ENCODE measurements at places on chromosomes 12 and 14.

DNA sequence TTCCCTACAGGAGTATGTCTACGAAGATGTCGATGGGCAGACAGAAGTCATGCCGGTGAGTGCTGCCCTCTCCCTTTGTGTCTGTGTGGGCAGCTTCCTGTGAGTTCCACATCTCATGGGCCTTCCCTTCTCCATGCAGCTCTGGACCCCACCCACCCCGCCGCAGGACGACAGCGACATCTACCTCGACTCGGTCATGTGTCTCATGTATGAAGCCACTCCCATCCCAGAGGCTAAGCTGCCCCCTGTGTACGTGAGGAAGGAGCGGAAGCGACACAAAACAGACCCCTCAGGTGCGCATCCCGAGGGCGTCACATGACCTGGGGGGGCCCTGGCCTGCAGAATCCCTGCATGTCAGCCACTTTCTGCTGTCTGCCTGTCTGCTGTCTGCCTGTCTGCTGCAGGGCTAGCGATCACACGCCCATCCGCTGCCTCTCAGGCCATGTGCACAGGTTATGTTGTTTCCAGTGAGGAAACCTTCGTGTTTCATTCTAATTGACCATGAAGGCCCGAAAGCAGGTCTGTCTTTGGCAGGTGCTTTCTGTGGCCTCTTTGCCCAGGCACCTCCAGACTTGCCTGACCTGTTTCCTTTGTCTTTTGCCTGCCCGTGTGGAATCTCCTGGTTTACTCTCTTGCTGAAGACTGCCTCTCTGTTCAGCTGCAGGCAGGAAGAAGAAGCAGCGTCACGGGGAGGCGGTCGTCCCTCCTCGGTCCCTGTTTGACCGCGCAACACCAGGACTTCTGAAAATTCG lies 95.1 kb downstream of the EP400 start:
- DNase-seq = no peak

DNA sequence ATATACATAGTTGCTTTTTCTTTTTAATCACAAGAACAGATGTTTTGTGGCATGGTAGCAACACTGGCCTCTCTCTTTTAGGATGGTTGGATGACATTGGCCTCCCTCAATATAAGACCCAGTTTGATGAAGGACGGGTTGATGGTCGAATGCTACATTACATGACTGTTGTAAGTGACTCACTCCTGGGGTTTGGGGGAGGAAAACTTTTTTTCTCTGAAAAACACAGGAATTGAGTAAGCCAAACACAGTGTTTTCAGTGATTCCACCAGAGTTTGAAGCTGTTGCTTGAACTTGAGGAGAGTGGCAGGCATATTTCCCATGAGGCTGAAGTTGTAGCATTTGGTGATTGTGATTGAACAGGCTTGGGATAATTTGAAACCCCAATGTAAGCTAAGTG lies 13.7 kb upstream of the REP15 start:
- DNase-seq = no peak

- DNase-seq = no peak
Measured at GRCh38 chr12:20050221-20050620, 318.1 kb upstream of the PDE3A start.

- no peak for DNase-seq
Measured at GRCh38 chr12:92079054-92079385, 66.6 kb downstream of the BTG1 start.

DNA sequence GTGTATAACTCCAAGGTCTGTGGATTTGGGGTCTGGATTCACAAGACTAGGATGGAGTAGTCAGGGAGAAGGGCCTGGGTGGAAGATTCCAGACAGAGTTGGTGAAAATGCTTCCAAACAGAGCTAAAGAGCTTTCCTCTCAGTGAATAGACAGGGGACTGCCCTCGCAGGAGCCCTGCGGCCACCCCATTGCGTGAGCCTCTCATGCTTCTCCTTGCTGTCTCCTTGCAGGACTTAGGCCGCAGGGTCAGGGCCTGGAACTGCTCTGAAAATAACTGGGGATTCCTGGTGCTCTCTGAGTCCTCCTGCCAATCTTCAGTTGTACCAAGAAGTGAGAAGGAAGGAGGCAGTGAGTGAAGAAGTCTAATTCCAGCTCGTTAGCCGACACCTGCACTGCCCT lies 49.0 kb upstream of the KCNA1 start:
- DNase-seq = no peak

- no peak for DNase-seq
Measured at GRCh38 chr12:41365653-41366171, 177.6 kb downstream of the PDZRN4 start.

DNA sequence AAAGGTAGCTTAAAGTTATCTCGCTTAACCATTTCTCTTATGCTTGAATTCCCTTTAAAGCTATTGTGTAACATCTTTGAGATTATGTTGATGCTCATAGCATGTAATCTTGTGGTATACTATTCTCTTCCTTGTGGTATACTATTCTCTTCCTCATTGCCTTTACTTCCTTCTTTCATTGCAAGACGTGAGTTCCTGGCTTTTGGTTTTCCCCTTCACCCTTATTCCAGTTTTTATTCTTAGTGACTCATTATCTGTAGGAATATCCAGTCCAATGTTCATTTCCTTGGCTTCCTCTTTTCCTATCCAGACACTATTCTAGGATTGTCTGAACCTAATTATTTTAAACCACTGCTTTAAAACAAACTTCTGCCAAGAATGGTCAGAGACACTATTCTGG lies 564.0 kb downstream of the CCER1 start:
- DNase-seq = no peak

DNA sequence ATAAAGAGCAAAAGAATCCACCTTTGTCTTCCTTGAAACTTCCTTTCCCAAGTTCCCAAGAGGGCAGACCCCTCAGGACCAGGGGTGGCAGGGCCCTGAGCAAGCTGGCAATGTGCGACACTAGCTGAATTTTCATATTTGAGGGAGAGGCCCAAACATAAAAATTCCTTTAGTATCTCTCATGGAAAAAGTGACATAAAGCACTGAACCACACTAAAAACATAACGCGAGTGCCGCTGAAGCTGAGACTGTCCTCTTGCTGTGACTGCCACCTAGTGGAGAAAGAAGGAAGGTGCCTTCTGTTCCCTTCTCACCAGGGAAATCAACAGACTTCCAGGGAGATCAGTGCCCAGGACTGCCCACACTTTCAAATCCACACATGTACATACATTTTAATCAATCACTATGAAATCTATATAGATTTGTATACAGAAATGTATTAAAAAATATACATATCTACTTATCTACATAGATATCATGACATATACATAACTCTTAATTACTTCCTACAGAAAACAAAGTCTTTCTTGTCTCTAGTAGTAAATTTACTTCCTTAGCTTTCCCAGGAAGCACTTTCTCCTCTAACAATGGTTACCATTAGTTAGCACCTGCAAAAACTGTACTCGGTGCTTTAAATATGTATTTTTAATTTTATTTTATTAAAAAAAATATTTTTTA lies 53.8 kb downstream of the SSH1 start:
- peak; percentile 33 for DNase-seq

- DNase-seq = no peak
Measured at GRCh38 chr12:130401703-130402102, 64.0 kb downstream of the PIWIL1 start.

DNA sequence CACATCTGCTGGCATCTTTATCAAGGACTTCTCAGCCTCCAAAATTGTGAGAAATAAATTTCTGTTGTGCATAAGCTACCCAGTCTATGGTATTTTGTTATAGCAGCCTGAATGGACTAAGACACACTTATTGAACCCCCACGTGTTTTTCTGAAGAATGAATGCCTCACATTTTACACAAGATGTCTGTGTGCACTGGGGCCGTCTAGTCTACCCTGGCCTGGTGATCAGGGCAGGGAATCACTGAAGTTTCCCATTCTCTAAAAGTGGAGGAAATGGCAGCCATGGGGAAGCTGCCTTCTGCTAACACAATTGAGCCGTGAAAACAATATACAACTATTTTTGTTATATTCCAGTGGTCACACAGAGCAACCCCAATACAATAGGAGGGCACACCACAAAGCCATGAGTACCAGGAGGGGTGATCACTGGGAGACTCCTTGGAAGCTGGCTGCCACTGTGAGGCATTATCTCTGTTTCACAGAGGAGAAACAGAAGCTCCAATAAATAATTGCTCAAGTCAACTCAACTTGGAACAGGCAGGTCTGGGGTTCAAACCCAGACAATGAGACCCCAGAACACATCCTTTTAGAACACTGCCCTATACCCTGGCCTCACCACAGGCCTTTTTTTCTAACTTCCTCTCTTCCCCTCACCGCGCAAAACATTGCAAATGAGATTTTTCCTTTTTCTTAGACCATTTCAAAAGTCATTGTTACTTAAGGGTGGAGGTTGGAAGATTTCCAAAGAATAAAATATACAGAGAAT lies 18.3 kb upstream of the LTA4H start:
- no peak for DNase-seq

- DNase-seq = no peak
Measured at GRCh38 chr12:5503774-5504173, 71.9 kb downstream of the NTF3 start.

- no peak for DNase-seq
Measured at GRCh38 chr12:131883521-131883900, 10.9 kb upstream of the ULK1 start.

DNA sequence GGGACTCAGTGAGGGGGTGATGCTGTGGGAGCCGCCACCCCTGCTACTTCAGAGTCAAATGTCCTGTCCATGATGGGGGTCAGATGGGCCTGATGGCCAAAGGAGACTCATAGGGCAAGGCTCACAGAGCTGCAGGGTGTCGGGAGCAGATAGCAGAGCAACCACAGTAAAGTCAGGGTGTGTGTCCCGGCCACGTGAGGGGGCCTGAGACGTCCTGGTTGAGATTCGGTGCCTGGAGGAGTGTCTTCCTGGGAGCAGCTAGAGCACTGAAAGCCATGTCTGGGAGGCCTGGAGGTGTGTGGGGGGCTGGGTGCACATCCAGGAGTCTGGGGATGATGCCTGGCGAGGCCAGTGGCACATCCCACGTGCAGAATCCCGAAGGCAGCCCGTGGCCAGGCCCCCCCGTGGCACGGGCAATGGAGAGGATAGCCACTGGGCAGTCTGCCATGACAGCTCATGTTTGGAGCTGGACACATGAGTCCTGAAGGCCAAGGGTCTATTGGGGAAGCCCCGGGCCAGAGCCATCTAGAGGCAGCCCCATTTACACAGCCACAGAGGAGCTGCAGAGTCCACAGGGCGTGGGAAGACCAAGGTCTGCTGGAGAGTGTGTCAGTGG lies 308.0 kb upstream of the SFSWAP start:
- DNase-seq = no peak

- DNase-seq = no peak
Measured at GRCh38 chr14:32814721-32815120, 124.0 kb upstream of the NPAS3 start.

GRCh38 chr12:80217011-80217535 lies 117.7 kb downstream of the OTOGL start:
- DNase-seq = no peak

DNA sequence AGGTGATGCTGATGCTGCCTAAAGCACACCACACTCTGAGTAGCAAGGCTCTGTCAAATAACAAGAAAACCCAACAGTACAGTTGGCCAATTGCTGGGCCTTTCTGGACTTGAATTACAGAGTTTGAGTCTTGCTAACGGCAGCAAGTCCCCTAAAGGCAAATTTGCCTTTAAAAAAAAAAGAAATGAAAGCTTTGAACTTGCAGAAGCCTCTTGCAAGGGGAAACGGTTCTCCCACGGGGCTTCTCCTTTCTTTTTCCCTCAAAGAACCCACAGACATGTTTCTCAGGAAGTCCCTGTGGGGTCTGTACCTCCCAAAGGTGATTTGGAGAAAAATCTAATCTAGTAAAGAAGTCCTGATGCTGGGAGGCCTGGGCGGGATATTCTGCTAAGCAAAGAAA lies 191.3 kb upstream of the MYL2 start:
- DNase-seq = no peak

Measured in activated T-helper 1 cell treated with Interleukin-2 at 50 U/mL for 16 hours (primary cell).